ELF-1 (cell line): ENCODE measurements at places on chromosomes 4 and X.
A peak's percentile ranks its signal among the peaks of the same experiment; 100 is the strongest.

DNA sequence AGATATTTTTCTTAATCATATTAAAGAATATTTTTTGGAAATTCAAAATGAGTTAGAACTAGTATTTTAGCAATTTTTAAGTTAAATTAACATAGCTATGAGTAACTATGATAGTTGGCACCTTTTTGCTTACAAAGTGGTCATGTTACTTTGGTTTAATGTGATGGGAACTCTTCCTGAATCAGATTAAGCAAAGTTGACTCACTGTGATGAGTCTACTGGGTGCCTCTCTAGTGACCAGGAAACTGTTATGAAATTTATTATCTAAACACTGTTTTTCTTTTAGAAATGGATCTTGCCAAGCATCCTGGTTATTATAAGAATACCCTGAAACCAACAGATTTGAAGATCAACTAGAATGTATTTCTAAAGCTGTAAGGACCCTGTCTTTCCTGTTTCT lies 985.8 kb downstream of the TRAM1L1 start:
- no peak for DNase-seq

GRCh38 chr4:66059556-66059955 lies 389.3 kb upstream of the EPHA5 start:
- no peak for DNase-seq

DNA sequence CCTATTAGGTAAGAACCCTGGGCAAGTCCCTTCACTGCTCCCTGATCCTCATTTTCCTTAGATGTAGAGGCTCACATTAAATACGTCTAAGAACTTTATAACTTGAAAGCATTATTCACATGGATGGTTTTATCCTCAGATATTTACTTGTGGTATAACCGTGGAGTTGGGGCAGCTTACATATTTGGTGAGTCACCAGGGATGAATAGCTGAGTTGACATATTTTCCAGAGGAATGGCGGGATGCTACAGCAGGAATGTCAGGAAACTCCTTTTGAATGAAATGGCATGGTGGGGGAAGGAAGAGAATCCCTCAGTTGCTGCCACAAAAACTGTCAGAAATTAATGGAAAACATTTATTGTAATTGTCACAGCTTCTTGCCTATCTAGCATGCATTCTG lies 165.3 kb upstream of the RPS6KA3 start:
- DNase-seq = no peak

- DNase-seq = no peak
Observed at GRCh38 chr4:30245140-30245539, 475.0 kb upstream of the PCDH7 start.

DNA sequence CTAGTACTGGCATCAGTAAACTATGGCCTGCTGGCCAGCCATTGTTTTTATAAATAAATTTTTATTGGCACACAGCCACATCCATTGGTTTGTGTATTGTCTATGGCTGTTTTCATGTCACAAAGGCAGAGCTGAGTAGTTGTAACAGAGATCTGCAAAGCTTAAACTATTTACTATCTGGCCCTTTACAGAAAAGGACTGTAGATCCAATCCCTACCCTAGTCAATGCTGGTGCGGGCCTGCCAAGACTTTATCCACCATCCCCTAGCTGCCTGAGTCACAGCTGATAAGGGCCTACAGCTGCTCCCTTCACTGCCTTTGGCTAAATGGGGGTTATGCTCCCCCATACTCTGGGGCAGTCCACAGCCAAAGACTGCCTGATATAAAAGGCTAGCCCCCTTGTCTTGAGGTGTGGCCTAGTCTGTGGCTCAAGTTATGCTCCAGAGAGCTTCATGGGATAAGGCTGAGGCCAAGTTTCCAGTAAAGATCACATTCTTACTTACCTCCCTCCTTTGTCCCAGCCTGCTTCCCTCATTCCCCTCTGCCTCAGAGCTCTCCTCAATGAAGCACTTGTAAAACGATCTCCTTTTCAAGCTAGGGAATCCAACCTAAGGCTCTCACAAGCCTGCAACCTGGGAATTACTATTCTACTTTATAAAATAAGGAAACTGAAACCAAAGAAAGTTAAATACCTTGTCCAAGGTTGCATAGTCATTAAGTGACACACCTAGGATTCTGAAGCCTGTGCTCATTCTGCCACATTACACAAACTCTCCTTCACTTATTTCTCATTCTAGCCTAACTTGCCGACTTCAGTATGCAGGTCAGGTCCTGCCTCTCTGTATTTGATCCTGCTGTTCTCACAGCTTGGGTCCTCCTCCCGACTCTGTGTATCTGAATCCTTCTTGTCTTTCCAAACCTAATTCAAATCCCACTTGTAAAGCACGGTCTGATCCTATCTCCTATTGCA lies 20.7 kb downstream of the ACE2 start:
- peak; percentile 20 for DNase-seq
